ENCODE measurements at places on chromosomes 3 and 15.

GRCh38 chr3:66437341-66437929 is 63.4 kb downstream of the LRIG1 start:
- DNase-seq = no peak

DNA sequence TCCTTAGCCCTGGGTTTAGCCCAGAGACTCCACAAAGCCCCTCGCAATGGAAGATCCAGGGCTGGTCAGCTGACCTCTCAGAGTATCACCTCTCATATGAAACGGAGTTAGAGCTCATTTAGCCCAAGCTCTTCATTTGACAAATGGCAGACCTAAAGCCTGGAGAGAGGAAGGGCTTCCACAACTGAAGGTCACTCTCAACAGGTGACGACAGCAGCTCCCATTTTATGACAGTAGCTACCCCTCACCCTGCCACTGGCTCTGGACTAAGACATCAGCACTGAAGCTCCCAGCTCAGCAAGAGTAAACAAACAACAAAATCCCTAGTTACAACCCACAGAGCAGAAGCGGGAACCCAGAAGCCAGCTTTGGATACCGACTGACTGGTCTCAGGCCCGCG is 33.7 kb downstream of the TLE3 start:
- no peak for DNase-seq

DNA sequence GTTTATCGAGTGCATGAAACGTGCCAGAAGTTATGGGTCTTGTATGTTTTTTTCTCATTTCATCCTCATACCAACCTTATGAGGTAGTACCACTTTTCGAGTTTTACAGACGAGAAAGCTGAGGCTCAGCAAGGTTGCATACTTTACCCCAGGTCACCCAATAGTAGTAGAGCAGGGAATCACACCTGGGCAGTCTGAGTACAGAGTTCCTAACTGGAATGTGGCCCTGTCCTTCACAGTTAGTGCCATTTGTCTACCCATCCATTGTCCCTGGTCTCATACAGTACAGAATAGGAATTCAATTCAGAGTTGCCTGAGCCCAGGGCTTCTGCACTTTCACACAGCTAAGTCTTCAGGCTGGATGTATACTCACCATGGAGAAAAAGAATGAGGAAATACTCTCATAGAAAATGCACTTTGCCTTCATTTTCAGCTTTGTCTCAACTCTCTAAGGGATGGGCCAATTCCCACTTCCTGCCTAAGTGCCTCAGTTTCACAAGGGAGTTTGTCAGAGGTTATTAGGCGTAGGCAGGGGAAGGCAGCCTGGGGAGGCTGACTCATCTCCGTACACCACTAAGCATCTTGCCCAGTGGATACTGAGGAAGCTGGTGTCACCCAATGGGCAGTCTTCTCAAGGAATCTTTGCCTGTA is 93.2 kb downstream of the TMEM212 start:
- no peak for DNase-seq

GRCh38 chr15:80109388-80109787 is 43.4 kb upstream of the FAH start:
- DNase-seq = no peak

GRCh38 chr3:103653996-103654395 is 1219.2 kb downstream of the ZPLD1 start:
- no peak for DNase-seq

- DNase-seq = no peak
Measured at GRCh38 chr3:197532388-197532787, 23.4 kb downstream of the BDH1 start.

- DNase-seq = no peak
Measured at GRCh38 chr3:150393745-150394144, 14.4 kb upstream of the TSC22D2 start.

DNA sequence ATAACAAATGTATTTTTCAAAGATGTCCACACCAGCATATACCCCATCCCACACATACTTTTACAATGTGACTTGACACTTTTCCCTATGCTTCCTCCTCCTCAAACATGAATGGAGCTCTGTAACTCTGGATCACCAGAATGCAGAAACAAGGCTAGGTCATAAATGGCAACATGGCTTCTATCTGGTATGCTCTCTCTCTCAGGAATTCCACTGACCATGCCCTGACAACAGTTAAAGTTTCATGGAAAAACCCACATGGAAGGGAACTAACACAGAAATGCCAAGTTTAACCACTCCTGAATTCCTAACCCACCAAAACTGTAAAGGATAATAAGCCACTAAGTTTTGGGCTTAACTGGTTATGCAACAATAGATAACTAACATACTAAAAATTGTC is 19.9 kb downstream of the MYO9A start:
- DNase-seq = no peak

DNA sequence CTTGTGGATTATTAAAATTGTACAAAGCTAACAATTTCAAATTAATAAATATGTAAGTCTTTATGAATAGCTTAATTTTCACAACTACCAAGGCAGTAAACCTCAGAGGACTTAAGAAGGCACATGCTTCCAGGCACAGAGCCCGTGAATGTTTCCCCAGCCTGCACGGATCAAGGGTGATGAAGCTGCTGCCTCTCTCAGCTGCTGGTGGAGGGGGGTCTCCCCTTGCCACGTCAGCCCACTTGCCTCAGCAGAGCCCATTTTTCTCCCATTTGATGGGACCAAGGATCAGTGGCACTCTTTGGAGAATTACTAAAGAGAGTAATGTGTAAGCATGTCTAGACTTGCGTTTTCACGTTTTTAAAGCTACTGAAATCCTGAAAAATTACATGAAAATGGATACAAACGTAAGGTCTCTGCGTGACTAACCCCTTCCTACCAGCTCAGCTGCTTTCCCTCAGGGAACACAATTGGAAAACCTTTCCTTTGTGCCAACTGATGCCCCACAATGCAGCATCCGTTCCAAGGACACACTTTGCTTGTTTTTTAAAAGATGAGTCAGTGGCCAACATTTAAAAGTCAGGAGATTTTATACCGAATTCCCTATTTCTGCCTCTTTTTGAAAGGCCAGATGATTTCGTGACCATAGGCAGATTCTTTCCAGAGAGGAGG is 494.1 kb downstream of the GABRG3 start:
- no peak for DNase-seq

DNA sequence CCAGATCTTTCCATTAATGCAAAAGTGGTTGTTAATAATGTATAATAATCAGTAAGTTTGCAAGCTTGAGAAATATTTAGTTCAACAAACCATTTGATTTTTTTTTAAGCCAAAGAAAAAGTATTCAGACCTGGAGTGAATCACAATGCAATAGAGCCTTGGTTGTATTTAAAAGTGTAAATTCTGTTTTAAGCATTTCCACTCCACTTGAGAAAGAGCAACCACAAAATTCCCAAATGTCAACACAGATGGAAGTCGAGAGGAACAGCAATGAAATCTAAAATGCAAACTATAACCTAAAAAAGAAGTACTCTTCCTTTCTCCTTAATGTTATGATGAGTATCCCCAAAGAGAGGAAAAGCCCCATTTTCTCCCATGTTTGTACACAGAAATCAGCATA is 20.2 kb downstream of the GBE1 start:
- no peak for DNase-seq

DNA sequence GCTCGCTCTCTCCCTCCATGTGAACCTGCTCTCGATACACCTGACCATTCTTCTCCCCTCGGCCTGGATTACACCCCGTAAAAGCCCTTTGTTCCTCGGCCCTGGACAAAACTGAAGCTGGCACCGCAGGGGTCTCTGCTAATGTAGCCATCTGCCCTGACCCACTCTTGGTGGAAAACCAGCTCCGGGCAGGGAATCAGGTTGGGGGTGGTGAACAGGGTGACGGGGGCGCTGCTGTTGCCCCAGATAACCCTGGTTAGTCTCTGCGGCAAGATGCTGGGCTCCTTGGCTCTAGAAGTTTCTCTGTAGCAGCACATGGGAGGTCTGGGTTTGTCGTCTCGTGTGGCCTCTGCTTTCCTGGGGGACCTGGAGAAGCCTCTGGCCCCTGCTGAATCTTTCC is 86.4 kb downstream of the WNT7A start:
- DNase-seq = no peak

DNA sequence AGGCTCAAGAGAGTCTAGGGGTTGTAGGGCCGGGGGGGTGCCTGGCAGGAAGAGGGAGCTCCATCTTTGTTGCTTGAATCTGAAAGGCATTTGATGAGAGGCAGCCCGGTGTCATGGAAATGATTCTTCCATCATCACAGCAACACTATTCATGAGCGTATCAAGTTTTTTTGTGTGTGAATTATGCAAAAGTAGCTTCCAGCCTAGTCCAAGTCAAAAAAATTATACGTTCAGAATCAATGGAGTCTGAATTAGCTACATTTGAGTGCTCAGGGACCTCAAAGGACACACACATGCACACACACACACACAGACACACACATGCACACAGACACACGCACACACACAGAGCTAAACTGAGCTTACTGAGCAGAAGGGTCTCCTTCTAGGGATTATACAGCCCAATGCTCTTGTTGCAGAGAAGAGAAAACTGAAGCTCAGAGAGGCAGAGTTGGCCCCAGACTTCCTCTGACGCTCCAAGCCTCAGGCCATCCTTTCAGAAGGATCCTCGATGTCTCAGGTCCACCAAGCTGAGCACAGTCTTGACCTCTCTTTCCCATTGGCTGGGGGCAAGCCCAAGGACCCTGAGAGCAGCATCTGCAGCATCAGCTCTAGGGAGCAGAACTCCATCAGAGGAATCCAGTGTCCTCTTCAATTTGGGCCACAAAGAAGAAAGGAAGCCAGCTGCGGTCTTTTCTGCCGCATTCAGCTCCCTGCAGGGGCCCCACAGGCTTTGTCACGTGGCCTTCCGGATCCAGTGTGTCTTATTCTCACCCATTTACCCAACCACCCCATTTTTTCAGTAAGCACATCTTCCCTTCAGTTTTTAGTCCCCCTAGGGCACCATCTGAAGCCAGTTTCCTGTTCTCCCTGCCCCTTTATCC is 228.0 kb downstream of the UACA start:
- no peak for DNase-seq

GRCh38 chr3:157027861-157028745 is 131.8 kb downstream of the CCNL1 start:
- no peak for DNase-seq

DNA sequence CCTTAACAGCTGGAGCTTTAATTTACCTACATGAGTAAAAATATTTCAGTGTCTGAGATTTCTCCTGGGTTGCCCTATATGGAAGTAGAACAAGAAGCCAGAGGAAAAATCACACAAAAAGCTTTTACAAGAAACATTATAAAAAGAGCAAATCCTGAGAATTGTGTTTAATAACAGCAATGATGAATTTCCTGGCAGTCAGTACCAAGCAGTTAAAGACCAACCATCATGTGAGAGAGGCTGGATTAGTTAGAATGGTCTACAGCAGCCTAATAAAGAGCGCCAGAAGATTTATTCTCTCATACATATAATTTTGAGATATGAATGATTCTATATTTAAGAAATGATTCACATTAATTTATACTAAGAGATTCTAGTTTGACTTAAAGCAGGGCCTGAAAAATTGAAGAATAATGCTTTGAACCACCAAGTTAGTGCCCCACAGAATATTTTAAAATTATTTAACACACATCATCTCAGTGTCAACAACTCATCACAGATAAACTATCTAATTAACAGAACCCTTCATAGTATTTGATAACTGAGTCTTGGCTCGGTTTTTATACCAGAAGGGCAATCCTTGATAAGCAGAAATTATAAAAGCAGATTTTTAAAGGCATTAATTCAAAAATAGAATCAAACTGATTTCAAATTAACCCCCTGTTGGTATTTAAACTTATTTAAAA is 59.9 kb upstream of the DPH6 start:
- DNase-seq = no peak

DNA sequence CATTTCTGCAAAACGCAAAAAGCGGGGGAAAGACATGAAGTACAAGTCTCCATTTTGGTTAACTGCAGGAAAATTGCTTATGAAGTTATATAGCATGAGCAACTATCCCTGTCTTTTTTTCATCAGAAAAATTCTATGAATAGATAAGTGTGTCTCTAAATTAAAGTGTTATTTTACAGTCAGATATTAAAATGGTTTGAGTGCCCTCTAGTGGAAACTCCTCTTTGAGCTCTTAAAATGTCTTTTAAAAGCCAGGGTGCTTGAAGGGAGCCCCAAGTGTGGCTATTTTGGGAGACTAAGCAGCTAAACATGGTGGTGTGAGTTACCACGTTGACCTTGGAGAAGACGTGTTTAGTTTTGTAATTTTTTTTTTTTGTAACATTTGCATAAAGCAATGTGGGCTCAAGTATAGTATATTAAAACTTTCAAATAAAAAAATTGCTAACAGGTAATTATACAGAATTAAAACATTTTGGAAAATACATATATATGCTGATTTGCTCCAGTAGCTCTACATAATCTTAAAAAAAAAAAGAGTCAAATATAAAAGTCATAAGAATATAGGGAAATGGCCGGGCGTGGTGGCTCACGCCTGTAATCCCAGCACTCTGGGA is 77.2 kb downstream of the PPP2R3A start:
- no peak for DNase-seq

Measured in stimulated activated CD4-positive, alpha-beta T cell treated with anti-CD3 and anti-CD28 coated beads, TNF-alpha, amount 100 ng/mL, for 1 hour (primary cell).